RWPE1 (cell line): ENCODE measurements at places on chromosomes 11 and 22.

GRCh38 chr11:3099178-3099577, 42.0 kb upstream of the CARS1 start:
- no peak for DNase-seq

DNA sequence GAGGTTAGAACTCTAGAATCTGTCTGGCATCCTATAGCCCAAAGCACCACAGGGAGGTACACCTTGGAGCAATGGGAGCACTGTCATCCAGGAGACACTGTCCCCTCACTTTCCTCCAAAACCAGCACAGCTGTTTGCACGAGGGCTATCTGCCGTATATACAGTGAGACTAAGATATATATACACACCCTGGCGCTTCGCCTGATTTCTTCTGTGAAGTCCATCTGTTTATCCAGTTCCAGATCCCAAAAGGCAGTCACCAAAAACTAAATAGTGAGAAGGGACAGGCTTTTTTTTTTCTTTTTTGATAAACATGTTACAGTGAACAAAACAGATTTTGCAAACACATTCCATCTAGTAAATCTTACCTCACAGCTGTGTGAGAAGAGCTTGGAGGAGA, 68.5 kb downstream of the ARFGAP2 start:
- no peak for DNase-seq

DNA sequence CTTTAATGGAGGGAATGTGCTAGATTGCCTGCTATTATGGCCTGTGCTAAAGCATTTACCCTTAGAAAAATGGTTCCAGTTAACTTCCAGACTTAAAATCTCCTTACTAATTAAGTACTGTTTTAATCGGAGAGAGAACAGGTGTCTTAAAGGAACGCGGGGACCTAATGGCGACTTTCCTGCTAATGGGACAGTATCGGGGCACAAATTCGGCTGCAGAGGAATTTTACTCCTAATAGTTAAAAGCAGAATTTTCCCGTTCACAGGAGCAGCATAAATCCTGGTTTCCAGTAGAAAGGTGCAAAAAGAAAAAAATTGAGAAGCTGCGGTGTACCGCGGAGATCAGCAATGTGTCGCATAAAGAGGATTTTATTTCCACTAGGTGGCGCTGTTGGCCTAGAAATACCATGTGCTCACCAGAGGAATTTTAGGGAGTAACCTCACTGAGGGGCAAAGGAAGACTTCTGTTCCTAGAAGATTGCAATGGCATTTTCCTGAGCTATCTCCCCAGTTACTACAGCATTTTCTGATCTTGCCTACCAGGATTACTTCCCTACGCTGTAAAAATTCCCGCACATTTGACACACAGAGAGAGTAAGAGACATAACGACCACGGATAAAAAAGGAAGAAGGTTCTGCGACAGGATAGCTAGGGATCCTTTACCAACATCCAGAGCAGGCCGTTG, 44.5 kb downstream of the ZNF280B start:
- DNase-seq: peak; percentile 48

- DNase-seq: no peak
Measured at GRCh38 chr11:115715251-115715770, 211.1 kb upstream of the CADM1 start.

DNA sequence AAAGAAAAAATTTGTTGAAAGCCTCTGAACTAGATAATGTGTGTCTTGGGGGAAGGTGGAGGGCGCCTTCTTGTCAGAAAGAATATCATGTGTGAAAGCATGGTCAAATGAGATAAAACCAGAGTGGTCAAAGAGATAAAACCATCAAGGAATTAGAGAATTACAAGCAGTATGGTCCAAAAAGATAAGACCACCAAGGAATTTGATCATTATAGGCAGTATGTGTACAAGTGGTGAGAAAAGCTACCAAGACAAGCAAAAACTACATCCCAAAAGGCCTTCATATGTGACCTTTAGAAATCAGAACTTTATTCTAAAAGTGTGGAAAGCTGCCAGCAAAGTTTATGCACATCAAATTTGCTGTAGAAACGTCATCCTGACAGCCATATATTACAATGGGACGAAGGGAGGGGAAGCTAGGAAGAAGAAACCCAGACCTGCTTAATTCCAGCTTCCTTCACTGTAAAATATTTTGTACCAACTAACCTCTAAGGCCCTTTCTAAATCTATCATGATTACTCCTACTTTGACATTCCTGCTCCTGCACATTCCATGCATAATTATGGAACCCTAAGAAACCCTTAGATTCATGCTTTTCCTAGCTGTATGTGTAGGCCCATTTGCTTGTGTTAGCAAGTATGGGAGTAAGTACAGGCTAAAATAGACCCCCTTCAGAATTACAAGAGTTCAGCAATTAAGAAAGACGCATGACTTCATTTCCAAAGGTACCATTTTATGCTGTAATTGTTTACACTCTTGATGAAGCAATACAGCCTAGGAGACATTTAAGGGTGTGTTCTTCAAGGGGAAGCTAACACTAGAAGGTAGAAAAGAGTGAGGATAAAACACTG, 51.6 kb downstream of the LGR4 start:
- no peak for DNase-seq
